ENCODE measurements at places on chromosomes 7 and 10. TPM values are rescaled to one million over a fixed set of nuclear protein-coding genes. Genes with fewer than 3 reads are reported as not detected.
A peak's percentile ranks its signal among the peaks of the same experiment; 100 is the strongest.

The MRLN gene
- not detected for polyA plus RNA-seq

DNA sequence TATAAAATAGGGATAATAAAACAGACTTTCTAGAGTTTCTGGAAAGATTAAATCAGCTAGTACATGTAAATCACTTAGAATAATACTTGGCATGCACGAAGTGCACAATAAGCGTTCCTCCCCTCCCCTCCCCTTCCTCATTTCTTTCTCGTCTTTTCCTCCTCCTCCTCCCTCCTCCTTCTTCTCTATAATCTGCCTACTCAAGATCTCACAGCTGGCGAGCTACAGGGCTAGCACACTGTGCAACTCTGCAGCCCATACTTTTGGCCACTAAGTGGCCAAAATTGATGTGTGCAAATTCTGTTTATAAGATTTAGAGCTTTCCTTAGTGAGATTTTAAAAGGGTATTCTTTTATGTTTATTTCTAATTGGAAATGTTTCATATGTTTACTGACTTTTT lies 565.3 kb downstream of the PHTF2 start:
- H3K27ac ChIP-seq: no peak overlapping the region
- H3K4me3 ChIP-seq: no peak overlapping the region
- H3K4me1 ChIP-seq: no peaks in the 10 kb centered on the region

- H3K4me3 ChIP-seq: no peak overlapping the region
- no peak for DNase-seq
- H3K4me1 ChIP-seq: peaks cover 30% of the 10 kb centered on the region
- H3K27ac ChIP-seq: no peak overlapping the region
These were observed 233.9 kb upstream of the AOAH start for GRCh38 chr7:36958111-36958733.

DNA sequence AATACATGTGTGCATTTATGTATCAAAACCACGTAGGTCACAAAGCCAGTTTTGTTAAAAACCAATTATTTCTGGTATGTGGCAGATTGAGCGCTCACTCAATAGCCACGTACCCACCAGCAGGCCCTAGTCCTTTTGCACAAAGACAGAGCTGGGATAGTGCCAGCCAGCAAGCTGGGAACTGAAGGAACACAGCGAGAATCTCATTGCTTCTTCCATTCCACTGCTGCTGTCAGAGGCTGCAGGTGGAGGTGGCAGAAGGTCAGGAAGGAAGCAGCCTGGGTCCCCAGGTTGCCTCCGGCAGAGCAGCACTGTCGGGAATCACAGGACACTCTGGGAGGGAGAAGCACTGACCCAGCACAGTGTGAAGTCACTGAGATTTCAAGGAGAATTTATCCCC lies 385.5 kb upstream of the PFKP start:
- H3K36me3 ChIP-seq: no peaks in the 10 kb centered on the region
- H3K4me3 ChIP-seq: no peak overlapping the region
- H3K4me1 ChIP-seq: no peaks in the 10 kb centered on the region
- no peak overlapping the region for H3K27ac ChIP-seq
- H3K27me3 ChIP-seq: no peaks in the 10 kb centered on the region
- DNase-seq: no peak

DNA sequence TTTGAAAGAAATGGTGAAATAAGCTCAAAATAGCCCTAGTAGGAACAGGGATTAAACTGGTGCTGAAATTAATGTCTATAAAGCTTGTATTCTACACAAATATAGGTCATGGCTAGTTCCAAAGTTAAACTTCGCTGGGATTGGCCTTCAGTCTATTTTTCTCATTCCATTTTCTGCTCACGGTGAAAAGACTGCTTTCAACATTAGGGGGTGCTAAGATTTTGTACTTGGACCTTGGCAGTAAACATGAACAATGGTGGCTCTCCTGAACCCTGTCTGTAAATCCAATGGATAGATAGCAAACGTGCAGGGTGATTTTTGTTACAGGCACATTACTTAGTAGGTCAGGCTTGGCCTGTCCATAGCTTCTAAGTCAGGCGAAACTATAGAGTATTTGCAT lies 36.0 kb upstream of the RSU1 start:
- H3K27me3 ChIP-seq: no peaks in the 10 kb centered on the region
- DNase-seq: no peak
- H3K4me1 ChIP-seq: no peaks in the 10 kb centered on the region
- no peaks in the 10 kb centered on the region for H3K36me3 ChIP-seq
- no peak overlapping the region for H3K27ac ChIP-seq

DNA sequence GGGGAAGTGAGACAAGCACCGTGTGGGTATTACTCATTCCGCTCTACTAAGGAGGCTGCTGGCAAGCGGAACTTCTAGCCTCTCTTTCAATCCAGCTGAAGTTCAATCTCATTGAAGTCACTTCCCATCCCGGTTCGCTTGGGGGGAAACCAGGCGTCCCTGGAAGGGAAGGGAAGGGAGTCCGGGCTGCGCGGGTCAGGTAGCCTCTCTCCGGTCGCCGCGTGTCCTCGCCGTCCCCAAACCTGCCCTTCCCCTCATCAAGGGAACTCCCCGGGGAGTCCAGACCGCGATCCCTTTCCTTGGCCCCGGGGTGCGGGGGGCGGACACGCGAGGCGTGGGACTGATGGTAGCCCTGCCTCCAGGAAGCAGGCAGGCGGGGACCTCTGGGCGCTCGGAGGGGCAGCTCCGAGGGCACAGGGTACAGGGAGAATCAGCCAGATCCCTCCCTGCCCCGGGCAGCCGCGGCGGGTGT lies 598 bp upstream of the ZEB1 start:
- H3K36me3 ChIP-seq: no peaks in the 10 kb centered on the region
- H3K4me1 ChIP-seq: peaks cover 7% of the 10 kb centered on the region
- DNase-seq: peak; percentile 79
- H3K27me3 ChIP-seq: no peaks in the 10 kb centered on the region

Measured in GM12878 (cell line).